ENCODE measurements at places on chromosomes 7 and 10.

GRCh38 chr10:62560201-62560819 is 186.1 kb downstream of the ZNF365 start:
- DNase-seq = no peak
- H3K36me3 ChIP-seq = no peaks in the 10 kb centered on the region
- H3K27ac ChIP-seq = no peak overlapping the region
- peaks cover 14% of the 10 kb centered on the region for H3K27me3 ChIP-seq

DNA sequence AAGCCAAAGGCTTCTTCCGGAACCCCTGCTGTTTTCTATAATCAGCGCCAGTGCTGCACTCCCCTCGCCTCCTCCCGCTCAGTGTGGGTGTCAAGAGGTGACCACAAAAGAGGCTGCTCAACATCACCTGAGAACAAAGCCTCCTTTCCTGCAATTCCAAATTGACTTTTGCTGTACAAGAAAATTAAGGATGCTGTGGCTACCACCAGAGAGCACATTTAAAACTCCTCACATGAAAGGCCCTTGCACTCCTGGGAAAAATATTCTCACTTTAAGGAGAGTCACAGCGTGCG is 96.4 kb downstream of the HIPK2 start:
- DNase-seq = no peak
- H3K36me3 ChIP-seq = peaks cover 16% of the 10 kb centered on the region
- peak overlapping the region; percentile 85 for H3K27ac ChIP-seq
- H3K4me1 ChIP-seq = peaks cover 55% of the 10 kb centered on the region

DNA sequence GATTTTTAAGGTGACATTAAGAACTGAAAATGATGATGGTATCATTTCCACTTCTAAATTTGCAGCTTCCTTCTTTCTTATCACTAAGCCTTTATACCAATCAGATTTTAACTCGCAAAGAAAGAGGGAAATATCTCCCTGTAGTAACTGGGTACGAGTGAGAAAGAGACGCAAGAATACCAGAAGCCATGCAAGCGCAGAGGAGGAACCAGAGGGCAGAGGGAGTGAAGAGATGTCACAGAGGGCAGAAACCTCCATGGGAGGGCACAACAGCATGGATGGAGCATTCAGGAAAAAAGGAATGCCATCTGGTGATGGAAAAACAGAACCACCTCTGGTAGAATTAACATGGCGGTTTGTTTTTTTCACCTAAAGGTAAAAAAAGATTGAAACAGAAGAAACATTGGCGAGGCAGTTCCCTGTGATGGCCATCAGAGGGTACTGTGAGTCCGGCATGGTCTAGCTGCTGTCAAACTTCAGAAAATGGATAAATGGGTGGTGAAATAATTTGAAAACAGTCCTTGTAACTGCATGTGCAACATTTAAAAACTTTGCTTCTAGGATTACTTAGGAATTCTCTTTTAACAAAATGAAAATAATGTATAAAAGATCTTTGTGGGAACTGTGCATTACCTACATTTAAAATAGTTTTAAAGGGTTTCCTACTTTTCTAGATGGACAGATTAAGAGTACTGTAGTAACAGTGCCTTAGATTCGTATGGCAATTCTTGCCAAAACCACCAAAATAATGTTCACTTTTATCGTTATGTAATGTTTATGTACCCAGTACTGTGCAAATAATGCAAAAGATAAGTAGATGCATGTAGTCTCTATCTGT is 91.8 kb downstream of the ARHGAP12 start:
- H3K36me3 ChIP-seq = no peaks in the 10 kb centered on the region
- H3K27ac ChIP-seq = no peak overlapping the region
- DNase-seq = no peak
- H3K4me3 ChIP-seq = no peak overlapping the region
- no peaks in the 10 kb centered on the region for H3K4me1 ChIP-seq

GRCh38 chr7:96346293-96346953 is 24.5 kb upstream of the SLC25A13 start:
- no peak overlapping the region for H3K4me3 ChIP-seq
- H3K27ac ChIP-seq = no peak overlapping the region
- H3K4me1 ChIP-seq = no peaks in the 10 kb centered on the region

DNA sequence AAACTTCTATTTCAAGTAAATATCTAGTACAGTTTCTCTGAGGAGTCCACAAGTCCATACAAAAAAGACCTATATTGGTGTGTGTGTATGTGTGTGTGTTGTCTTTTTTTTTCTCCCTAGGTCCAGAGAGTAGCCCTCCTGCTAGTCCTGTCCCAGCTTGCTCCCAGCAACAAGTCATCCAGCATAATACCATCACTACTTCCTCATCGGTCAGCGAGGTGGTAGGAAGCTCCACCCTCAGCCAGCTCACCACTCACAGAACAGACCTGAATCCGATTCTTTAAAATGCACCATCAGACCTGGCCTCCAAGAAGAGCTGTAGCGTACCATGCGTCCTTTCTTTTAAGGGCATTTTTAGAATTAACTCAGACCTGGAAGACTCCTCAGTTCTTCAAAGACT is 139.1 kb downstream of the TRIL start:
- DNase-seq = no peak
- H3K27ac ChIP-seq = no peak overlapping the region
- no peak overlapping the region for H3K4me3 ChIP-seq
- peaks cover 2% of the 10 kb centered on the region for H3K27me3 ChIP-seq
- H3K4me1 ChIP-seq = no peaks in the 10 kb centered on the region
- no peaks in the 10 kb centered on the region for H3K36me3 ChIP-seq

GRCh38 chr7:78399033-78399769 is 600.6 kb downstream of the PHTF2 start:
- no peak overlapping the region for H3K27ac ChIP-seq
- no peak overlapping the region for H3K4me3 ChIP-seq
- no peaks in the 10 kb centered on the region for H3K36me3 ChIP-seq
- no peaks in the 10 kb centered on the region for H3K27me3 ChIP-seq
- DNase-seq = no peak
- H3K4me1 ChIP-seq = no peaks in the 10 kb centered on the region

- no peak overlapping the region for H3K27ac ChIP-seq
- peaks cover 7% of the 10 kb centered on the region for H3K4me1 ChIP-seq
- no peak overlapping the region for H3K4me3 ChIP-seq
- no peak for DNase-seq
- H3K36me3 ChIP-seq = no peaks in the 10 kb centered on the region
These were observed 68.7 kb downstream of the SGMS1 start for GRCh38 chr10:50554995-50555568.

GRCh38 chr10:132961787-132962622 is 19.6 kb upstream of the CFAP46 start:
- peak; percentile 54 for DNase-seq
- H3K4me1 ChIP-seq = peaks cover 16% of the 10 kb centered on the region
- peaks cover 11% of the 10 kb centered on the region for H3K27me3 ChIP-seq
- peak overlapping the region; percentile 68 for H3K27ac ChIP-seq
- no peaks in the 10 kb centered on the region for H3K36me3 ChIP-seq

DNA sequence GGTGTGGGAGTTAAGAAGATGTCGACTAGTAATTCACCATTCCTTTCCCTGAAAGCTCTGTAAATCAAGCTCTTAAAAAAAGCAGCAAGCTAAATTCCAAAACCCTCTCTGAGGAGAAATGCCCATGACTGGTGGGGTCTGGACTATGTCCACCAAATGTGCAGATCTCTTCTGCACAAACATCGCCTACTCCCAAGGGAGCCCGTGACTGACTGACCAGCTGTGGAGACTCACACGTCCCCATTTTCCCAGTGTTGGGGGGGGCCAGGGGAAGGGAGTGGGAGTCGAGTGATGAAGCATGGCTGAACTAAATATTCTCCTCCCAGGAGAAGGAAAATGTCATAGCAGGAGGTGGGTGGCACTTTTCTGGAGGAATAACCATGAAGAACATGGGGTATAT is 164.1 kb upstream of the HPS1 start:
- H3K4me1 ChIP-seq = no peaks in the 10 kb centered on the region
- H3K4me3 ChIP-seq = no peak overlapping the region
- DNase-seq = no peak
- H3K27ac ChIP-seq = no peak overlapping the region
- H3K36me3 ChIP-seq = no peaks in the 10 kb centered on the region
- H3K27me3 ChIP-seq = peaks cover 3% of the 10 kb centered on the region

DNA sequence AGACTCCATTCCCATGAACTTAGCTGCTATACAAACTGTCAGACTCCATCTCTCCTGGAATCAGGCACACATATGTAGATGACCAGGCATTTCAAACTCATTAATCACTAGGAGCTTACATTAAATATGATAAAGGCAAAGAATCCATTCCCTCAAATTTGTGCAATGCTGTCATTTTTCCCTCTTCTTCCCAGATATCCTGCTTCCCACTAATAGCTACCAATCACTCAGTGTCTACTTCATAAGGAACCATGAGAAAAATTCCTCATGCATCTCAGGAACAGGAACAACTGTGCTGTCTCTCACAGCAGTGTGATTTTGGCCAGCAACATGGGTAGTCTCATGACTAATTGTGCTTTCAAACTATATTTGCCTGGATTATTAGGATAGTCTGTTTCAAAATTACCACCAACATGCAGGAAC is 133.9 kb downstream of the DKK1 start:
- no peaks in the 10 kb centered on the region for H3K36me3 ChIP-seq
- no peak overlapping the region for H3K4me3 ChIP-seq
- no peaks in the 10 kb centered on the region for H3K27me3 ChIP-seq
- no peak overlapping the region for H3K27ac ChIP-seq
- DNase-seq = no peak

DNA sequence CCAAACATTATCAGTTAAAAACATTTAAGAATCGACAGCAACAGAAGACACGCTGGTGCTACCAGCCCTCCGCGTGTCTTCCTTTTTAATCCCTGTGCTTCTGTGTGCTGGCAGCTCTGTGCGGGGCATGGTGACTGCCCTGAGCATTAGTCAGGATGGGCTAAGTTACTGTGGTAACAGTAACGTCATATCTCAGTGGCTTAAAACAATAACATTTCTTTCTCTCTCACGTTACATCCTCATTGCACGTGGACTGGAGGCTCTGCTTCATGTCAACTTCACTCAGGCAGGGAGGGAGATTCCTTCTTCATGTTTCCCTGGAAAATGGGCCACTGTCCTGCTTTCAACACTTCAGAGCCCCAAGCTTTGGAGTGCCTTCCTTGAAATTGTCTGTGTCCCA is 378.5 kb downstream of the CCSER2 start:
- no peak overlapping the region for H3K27ac ChIP-seq
- no peak for DNase-seq
- H3K36me3 ChIP-seq = no peaks in the 10 kb centered on the region
- H3K27me3 ChIP-seq = peaks cover 2% of the 10 kb centered on the region
- no peak overlapping the region for H3K4me3 ChIP-seq

GRCh38 chr7:13988731-13989125 is 738 bp downstream of the ETV1 start:
- no peak overlapping the region for H3K27ac ChIP-seq
- H3K4me3 ChIP-seq = no peak overlapping the region
- no peak for DNase-seq
- peaks cover 3% of the 10 kb centered on the region for H3K27me3 ChIP-seq

DNA sequence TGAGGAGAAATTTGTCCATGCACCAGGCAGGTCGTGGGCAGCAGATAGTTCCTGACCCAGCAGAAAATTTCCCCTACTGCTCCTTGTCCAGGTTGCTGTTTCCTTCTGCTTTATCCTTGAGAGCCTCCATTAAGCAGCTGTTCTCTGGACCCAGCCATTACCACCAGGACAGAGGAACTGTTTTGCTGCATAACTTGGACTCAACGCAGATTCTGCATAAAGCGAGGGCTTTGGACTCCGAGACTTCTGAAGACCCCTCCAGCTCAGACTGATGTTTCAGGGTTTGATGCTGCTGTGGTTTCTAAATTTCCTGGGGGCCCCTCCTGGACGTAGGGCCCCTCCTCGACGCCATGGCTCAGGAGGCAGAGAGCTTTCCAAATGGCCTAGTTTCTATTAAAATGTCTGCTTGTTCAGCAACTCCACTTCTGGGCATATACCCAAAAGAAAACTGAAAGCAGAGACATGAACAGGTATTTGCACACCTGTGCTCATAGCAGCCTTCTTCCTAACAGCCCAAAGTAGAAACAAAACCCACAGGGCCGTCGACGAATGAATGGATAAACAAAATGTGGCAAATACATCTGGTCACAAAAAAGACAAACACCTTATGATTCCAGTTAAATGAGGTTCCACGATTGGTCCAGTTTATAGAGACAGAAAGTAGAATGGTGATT is 28.3 kb upstream of the LMTK2 start:
- H3K4me3 ChIP-seq = no peak overlapping the region
- DNase-seq = no peak
- H3K27ac ChIP-seq = no peak overlapping the region
- H3K27me3 ChIP-seq = peaks cover 5% of the 10 kb centered on the region
- H3K36me3 ChIP-seq = no peaks in the 10 kb centered on the region

DNA sequence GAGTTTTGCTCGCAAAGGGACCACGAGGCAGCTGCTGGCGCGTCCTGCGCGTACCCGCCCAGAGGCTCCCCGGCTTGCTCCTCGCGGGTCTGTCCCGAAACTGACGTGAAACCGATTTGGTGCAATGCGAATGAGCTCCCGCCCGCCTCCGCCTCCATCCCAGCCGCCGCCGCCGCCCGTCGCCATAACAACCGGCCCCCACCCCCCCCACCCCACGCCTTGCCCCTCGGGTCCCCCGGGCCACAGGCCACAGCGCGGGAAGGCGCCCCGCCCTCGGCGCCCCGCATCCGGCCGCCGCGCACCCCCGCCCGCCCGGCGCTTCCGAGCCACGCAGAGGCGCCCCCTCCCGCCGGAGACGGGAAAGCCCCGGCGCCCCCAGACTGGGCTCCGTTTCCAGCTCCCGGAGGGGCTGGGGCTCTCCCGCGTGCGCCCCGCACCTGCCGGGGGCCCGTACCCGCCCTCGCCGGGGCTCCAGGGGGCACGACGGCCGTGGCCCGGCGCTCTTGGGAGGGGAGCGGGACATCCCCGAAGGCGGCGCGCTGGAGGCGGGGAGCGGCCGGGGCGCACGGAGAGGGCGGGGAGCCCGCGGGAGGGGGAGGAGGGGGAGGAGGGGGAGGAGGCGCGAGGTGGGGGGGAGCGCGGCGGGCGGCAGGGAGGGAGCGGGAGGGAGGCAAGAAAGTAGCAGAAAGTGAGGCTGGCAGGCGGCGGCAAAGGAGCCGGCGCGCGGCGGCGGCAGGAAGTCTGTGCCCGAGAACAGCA is at the start of gene CAMK1D:
CAMK1D (plus strand) TSS at position 678 of the 759 bp plus-strand sequence.
- DNase-seq = peak; percentile 79
- H3K4me1 ChIP-seq = peaks cover 37% of the 10 kb centered on the region
- H3K4me3 ChIP-seq = peak within 1 kb of the TSS; percentile 90
- peak within 1 kb of the TSS; percentile 97 for H3K27ac ChIP-seq

GRCh38 chr7:10773430-10773829 is 200.2 kb upstream of the PHF14 start:
- no peak overlapping the region for H3K27ac ChIP-seq
- H3K4me1 ChIP-seq = no peaks in the 10 kb centered on the region
- DNase-seq = no peak
- H3K36me3 ChIP-seq = no peaks in the 10 kb centered on the region
- no peaks in the 10 kb centered on the region for H3K27me3 ChIP-seq

Measured in activated T-helper 1 cell treated with anti-CD3 and anti-CD28 coated beads, Interleukin-12 subunit alpha, Interleukin-12 subunit beta, Interleukin-2, Interleukin-4 antibody, amounts not matched to agents 30 ng/mL and 10 ng/mL and 1 ng/mL, durations not matched to agents 14 hours and 24 hours and 36 hours (primary cell).